Activated CD8-positive, alpha-beta memory T cell treated with anti-CD3 and anti-CD28 coated beads for 1 hour (primary cell): ENCODE measurements at places on chromosomes 6 and 20.

DNA sequence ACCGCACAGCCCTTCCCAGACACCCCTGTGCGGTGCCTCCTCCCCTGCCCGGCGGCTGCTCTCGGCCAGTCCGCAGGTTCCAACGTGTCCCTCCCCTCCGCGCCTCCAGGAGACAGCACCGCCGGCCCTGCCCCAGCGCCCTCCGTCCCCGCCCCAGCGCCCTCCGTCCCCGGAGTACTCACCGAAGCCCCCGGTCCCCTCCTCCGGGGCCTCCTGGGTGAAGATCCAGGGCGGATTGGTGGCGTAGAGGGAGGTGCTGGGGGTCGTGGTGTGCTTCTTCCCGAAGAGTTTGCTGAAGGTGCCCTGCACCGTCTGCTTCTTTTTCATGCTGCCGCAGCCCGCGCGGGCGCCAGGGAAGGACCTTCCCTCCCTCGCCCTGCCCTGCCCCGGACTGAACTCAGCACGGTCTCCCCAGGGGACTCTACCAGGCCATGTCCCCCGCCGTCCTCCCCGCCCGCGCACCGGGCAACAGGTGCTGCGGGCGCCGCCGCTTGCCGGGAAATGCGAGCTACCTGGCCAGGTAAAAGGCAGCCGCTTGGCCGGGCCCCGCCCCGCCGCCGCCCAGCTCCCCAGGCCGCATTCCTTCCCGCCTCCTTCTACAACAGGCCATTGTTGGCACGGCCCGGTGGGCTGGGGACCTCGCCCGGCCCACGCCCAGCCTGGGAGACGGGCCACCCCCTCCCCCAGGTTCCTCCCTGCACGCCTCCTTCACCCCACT is at the start of gene C6orf132:
TSS of gene C6orf132 (minus strand) at position 503 of the 718 bp plus-strand sequence. CDS start at position 327, 176 bp downstream.
- no peak for DNase-seq

DNA sequence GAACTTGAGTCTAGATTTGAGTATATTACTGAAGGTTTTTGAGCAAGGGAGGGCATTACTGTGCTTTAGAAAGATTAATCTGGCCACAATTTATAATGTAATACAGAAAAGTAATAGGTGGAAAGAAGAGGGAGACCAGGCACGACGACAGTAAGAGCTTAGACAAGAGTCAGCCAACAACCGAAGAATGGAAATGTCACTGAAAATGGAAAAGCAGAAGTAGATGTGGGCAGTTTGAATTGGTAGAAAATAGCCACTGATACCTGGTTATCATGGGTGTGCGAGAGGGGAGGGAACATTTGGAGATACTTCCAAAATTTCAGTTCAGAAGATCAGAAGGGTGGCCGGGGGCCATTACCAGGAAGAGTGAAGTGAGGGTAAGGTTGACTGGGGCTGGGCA is 339.1 kb downstream of the UTRN start:
- no peak for DNase-seq

DNA sequence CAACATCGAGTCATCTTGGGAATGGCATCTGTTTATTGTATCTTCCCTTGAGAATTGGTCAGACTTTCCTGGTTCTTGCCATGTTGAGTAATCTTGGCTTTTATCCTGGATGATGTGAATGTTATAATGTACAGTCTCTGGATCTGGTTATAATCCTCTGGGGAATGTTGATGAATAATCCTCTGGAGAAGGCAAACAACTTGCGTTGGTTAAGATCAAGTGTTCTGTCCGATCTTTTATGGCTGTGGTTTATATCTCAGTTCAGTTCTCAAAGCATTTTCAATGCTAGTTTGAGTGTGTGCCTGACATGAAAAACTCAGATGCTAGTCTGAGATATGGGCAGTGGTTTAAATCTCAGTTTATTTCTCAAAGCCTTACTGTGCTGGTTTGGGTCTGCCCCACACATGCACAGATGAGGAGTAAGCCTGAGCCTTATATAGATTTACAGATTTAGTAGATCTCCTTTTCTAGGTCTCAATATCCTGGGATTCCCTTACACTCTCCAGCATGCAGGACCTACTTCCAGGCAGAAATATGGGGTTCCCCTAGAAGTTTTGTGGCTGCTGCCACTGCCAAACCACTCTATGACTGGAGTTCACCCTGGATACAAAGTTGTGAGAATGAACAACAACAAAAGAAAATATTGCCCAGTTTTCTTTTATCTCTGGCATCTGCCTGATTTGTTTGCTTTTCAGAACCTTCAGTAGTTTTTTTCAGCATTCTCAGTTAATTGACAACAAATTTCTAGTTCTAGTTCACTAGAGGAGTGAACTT is 191.8 kb upstream of the MAN1A1 start:
- DNase-seq = no peak

- DNase-seq = no peak
Measured at GRCh38 chr20:48681873-48682426, 145.8 kb downstream of the PREX1 start.

DNA sequence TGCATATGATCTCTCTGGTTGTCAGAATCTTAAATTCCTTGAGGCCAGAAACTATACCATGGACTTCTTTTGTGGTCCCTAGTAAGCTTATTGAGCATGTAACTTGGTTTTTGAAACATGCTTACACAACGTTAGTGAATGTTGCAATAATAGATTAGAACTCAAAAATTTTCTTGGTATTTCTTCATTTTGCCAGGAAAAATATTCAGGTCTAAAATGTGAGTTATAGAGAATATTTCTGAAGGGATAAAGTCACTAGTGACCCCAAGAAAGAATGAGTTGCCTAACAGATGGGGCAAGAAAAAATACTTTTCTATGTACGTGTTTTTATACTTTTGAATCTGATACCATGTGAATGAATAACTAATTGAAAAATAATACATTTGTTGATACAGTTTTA is 195.4 kb downstream of the TFAP2A start:
- DNase-seq = no peak

- no peak for DNase-seq
Measured at GRCh38 chr20:35355372-35355771, 56.4 kb downstream of the UQCC1 start.

GRCh38 chr6:163793011-163793983 is 378.8 kb downstream of the QKI start:
- DNase-seq = no peak

- no peak for DNase-seq
Measured at GRCh38 chr6:52098721-52099120, 11.3 kb upstream of the PKHD1 start.

- DNase-seq = no peak
Measured at GRCh38 chr20:36017048-36017951, 48.9 kb downstream of the CNBD2 start.

DNA sequence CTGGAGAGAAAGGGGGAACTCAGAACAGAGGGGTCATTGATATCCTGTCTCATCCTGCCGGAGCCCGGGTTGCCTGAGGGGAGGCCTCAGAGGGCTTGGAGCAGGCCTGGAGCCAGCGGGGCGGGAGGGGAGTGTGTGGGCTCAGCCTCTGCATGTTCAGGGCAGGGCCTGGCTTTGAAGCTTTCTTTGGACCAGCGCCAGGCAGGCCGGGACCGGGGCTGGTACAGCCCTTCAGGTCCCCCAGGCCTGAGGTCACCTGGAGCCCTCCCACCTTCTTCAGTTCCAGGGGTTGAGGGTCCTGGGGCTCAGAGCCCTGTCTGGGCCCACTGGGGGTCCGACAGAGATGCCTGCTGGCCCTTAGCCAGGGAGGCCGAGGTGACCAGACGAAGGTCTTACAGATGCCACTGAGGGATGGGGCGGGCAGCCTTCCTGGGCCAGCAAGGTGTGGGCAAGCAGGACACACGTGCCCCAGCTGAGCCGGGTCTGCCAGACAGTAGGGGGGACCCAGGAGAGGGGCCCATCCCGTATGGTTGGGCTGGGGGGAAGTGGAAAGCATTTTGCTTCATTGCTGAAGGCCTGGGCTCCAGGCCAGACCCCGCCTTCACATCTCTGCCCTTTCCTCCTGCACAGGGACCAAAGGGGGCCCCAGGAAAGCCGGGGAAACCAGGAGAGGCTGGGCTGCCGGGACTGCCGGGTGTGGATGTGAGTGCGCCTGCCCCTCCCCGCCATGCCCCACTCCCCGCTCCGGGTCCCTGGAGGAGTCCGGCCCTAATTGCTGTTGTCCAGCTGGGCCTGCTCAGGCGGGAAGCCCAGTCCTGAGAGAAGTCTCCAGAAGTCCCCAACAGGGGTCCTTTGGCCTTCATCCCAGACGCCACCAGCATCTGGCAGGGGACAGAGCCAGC is 2.0 kb downstream of the COL9A3 start:
- DNase-seq = no peak

GRCh38 chr6:149372062-149372461 is 28.0 kb upstream of the SUMO4 start:
- DNase-seq = no peak

DNA sequence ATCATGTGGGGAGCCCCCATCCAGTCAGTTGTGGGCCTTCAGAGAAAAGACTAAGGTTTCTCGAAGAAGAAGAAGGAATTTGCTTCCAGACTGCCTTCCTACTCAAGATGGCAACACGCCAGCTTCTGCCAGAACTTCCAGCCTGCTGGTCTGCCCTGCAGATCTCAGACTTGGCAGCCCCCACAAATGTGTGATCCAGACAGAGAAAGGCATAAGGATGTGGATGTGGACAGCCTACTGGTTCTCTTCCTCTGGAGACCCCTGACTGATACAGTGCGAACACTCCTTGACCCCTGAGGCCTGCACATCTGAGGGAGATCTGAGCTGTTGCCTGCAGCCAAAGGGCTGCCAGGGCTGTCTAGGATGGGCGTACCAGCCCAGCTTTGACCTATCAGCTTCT is 8.6 kb downstream of the GABRR1 start:
- no peak for DNase-seq

- no peak for DNase-seq
Measured at GRCh38 chr6:145809785-145810184, 4.8 kb downstream of the FBXO30 start.

DNA sequence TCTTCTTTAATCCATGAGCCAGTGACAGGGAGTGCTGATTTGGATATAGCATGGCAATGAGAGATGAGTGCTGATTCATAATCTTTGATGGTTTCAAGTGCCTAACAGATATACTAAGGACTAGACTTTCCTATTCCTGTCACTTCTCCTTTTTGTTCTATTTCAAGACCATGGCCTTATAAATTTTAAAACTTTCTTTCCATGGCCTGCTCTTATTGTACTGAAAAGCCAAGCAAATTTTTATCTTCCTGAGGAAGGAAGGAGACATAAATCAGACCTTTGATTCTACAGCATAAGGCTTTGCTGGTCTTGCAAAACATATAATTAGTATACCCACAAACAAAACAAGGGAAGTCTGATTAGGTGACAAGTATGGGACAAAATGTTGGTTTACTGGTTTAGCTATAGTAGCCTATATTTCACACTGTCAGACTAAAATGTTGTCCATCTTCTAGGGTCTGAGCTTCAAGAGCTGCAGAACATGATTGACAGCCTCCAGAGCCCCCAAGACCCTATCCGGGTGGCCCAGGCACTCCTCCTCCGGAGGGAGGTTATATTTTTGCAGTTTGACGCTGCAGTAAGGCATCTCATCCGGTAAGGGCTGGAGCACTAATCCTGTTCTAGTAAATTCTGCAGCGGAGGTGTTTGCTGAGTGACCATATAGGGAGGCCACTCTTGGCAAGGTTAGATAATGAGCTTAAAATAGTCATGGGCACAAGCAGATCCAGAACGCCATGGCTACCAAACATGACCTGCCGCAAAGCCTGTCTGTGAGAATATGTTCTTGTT is 82.3 kb downstream of the CD164 start:
- DNase-seq = no peak
